ENCODE measurements at places on chromosomes 16 and 17.

DNA sequence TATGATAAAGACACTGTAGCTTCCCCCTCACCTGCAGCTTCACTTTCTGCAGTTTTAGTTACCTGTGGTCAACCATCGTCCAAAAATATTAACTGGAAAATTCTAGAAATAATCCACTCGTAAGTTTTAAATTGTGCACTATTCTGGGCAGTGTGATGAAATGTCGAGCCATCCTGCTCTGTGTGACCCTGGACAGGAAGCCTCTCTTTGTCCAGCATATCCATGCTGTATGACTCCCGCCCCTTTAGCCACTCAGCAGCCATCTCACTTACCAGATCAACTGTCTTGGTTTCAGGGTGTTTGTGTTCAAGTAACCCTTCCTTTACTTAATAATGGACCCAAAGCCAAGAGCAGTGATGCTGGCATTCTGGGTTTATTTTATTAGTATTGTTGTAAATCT, 56.1 kb downstream of the SIAH1 start:
- no peak for DNase-seq

DNA sequence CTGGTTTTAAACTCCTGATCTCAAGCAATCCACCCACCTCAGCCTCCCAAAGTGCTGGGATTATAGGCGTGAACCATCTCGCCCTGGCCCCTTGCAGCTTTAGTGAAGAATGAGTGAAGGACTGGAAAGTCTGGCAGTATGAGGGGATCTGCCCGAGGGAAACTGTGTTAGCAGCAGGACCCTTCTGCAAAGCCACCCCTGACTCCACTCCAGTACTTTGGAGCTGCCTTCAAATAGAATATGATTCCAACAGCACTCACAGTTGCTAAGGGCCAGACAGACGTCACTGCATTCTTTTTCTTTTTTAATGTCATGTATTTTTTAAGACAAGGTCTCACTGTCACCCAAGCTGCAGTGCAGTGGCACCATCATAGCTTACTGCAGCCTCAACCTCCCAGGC, 52.3 kb downstream of the KPNA2 start:
- DNase-seq: no peak

GRCh38 chr17:78159575-78160158, 8.7 kb upstream of the SYNGR2 start:
- no peak for DNase-seq

- no peak for DNase-seq
Measured at GRCh38 chr16:84423416-84423837, 55.1 kb downstream of the ATP2C2 start.

DNA sequence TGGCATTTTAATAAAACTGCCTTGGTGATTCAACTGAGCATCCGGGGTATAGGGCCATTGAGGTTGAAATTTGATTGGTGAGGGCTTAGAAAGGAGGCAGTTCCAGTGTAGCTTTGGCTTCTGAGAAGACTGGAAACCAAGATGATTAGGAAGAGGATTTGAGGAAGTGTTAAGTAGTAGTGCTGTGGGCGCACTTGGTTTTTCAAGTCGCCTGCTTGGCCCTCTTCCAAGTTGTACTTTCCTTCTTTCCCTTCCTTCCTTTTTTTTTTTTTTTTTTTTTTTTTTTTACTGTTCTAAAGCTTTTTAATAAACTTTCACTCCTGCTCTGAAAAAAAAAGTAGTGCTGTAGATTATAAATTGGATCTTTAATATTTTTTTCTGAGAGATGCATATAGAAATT, 320.5 kb downstream of the UTP18 start:
- no peak for DNase-seq
